ENCODE measurements at places on chromosomes 5 and 9.
A peak's percentile ranks its signal among the peaks of the same experiment; 100 is the strongest.

GRCh38 chr5:173839117-173839713 is 48.9 kb upstream of the CPEB4 start:
- DNase-seq = no peak

GRCh38 chr5:131281133-131281867 is 17.4 kb downstream of the CDC42SE2 start:
- DNase-seq = no peak

GRCh38 chr5:58893551-58893950 is 310.7 kb downstream of the RAB3C start:
- DNase-seq = no peak

GRCh38 chr9:106758911-106759310 is 104.1 kb upstream of the ZNF462 start:
- no peak for DNase-seq

- no peak for DNase-seq
Measured at GRCh38 chr9:107992271-107992670, 502.7 kb upstream of the KLF4 start.

DNA sequence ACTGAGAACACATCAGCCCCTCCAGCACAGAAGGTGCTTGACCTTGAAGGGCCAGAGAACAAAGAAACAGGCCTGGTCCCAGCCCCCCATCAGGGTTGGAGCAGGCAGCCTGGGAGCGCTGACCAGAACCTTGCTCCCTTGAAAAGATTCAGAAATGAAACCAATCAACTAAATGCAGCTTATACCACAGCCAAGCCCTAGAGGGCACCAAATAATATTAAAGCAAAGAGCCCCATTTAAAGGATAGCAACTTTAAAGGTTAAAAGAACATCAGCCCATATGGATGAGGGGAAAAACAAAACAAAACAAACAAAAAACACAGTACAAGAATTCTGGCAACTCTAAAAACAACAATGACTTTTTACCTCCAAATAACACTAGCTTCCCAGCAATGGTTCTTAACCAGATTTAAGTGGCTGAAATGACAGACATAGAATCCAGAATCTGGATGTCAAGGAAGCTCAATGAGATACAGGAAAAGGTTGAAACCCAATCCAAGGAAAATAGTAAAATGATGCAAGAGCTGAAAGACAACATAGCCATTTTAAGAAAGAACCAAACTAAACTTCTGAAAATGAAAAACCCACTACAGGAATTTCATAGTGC is 471.9 kb downstream of the MTRR start:
- no peak for DNase-seq

DNA sequence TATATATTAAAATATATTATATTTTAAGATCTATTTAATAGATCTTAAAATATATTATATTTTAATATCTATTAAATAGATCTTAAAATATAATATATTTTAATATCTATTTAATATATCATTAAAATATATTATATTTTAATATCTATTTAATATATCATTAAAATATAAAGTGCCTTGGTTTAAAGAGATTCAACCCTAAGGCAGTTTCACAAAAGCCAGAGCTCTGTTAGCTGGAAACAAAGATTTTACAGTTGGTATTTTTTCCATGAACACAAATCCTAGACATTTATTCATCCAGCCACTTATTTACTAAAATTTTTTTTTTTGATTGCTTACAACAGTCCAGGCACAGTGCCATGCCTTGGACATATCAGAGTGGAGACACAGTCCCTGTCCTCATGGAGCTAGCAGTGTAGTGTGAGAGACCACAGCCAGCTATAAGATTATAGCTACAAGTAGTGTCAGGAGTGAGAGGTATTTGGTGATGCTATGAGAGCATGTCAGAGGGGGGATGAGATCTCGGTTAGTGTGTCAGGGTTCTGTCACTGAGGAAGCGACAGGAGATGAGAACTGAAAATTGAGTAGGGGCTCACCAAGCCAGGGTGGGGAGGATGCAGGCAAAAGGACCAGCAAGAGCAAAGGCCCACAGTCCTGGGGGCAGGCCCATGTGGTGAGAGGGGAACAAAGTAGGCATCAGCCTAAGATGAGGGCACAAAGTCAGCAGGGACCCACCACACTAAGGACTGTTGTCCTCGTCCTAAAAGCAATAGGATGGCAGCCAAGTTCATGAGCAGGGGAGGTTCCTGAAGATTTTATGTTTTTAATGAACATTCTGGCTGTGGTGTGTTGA is 74.5 kb downstream of the FBXO38 start:
- no peak for DNase-seq

DNA sequence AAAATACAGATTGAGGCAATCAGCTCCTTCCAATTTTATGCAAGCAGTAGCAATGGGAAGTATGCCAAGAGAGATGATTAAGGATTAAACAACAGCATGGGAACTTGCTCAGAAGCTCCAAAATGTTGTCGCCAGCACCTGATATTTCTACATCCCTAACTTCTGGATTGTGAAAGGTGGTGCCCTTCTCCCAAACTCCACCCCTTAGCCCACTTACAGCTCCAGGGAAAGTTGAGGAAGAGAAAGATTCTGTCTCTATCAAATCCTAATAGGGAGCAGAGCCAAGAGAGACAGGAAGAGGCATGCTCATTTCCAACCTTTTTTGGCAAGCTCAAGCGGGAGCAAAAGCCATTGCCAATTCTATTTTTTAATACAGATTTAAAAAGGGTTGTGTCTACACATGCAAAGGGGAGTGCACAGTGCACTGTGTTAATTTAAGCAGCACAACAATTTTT is 92.4 kb upstream of the NR3C1 start:
- DNase-seq = no peak

GRCh38 chr5:177448244-177448950 is 1.8 kb downstream of the PRR7 start:
- DNase-seq = no peak

DNA sequence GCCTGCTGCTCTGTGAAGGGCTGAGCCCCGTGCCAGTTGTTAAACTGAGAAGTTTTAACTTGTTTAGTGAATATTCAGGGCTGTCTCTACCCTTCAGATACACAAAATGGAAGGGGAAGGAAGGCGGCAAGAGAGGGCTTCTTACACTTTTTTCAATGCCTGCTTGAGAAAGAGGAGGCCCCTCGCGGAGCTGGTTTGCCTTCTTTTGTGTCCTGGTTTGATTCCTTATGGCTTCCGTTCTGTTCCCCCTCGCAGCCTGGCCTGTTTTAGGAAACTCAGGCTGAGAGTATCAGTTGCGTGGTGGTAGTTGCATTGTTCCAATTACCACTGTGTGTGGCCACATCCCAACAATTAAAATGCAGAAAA is 1.0 kb downstream of the FAM53C start:
- DNase-seq = no peak

- no peak for DNase-seq
Measured at GRCh38 chr9:14317667-14318320, 3.9 kb upstream of the NFIB start.

GRCh38 chr5:170612256-170612678 is 108.4 kb downstream of the KCNIP1 start:
- DNase-seq = no peak

GRCh38 chr5:76532052-76532451 is 91.2 kb downstream of the F2RL2 start:
- no peak for DNase-seq

- no peak for DNase-seq
Measured at GRCh38 chr5:60444661-60445360, 255.2 kb downstream of the DEPDC1B start.

- DNase-seq = no peak
Measured at GRCh38 chr5:499233-500209, 24.7 kb downstream of the SLC9A3 start.

GRCh38 chr5:124705577-124705976 is 40.9 kb downstream of the ZNF608 start:
- no peak for DNase-seq

GRCh38 chr9:15543047-15543813 is 9.6 kb upstream of the CCDC171 start:
- DNase-seq = no peak

DNA sequence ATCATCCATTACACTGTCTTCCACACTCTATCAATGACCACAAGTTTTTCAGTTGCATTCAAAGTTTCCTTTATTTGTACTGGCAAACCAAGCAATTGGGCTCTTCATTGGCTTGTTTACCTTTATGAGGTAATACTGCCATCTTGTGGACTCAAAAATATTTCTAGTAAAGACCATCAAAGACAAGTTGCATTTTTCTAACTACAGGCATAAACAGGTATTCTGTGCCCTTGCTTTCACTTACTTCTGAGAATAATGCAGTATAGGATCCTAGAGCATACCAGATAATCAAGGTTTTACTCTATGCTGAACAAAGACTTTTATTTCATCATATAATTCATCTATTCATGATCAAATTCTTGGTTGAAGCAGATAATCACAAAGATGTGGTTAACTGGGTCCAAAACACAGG is 173.7 kb upstream of the POU5F2 start:
- DNase-seq = peak; percentile 42

DNA sequence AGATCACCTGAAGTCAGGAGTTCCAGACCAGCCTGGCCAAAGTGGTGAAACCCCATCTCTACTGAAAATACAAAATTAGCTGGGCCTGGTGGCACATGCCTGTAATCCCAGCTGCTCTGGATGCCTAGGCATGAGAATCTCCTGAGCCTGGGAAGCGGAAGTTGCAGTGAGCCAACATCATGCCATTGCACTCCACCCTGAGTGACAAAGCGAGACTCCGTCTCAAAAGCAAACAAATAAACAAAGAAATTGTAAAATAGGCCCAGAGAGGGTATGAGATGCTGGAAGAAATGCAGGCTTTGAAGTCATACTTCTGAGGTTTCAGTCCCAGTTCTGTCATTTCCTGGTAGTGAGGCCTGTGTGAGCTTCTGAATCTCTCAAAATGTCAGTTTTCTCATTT is 5.3 kb upstream of the ARHGEF37 start:
- peak; percentile 25 for DNase-seq

DNA sequence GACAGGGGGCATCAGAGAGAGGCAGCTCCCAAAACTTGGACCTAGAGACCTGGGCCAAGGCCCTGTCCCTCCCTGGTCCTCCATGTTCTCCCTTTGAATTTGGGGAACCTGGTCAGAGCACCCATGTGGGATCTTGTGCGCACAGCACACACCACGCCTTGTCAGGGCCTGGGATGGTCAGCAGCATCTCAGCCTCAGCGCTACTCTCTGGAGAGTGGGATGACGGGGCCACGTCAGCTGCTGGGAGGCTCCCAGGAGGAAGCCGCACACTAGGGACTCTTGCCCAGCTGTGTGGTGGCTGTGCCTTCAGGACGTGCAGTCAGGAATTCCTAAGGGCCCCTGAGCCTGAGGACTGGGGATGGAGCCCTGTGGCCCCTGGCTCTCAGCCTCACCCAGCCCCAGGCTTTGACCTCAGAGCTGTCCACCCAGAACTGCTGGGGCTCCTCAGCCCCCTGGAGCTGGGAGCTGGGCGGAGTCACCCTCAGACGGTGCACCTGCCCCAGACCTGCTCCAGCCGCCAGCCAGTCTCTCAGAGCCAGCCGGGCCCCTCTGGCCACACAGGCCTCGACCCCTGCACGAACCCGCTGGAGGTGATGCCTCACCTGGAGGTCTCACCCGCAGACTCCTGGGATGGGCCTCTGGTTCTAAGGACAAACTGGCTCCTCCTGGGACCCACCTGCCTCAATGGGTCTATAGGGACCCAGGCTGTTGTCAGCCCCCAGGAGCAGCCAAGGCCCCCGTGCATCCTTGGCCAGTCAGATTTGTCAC is 38.3 kb upstream of the EGFL7 start:
- DNase-seq = no peak

DNA sequence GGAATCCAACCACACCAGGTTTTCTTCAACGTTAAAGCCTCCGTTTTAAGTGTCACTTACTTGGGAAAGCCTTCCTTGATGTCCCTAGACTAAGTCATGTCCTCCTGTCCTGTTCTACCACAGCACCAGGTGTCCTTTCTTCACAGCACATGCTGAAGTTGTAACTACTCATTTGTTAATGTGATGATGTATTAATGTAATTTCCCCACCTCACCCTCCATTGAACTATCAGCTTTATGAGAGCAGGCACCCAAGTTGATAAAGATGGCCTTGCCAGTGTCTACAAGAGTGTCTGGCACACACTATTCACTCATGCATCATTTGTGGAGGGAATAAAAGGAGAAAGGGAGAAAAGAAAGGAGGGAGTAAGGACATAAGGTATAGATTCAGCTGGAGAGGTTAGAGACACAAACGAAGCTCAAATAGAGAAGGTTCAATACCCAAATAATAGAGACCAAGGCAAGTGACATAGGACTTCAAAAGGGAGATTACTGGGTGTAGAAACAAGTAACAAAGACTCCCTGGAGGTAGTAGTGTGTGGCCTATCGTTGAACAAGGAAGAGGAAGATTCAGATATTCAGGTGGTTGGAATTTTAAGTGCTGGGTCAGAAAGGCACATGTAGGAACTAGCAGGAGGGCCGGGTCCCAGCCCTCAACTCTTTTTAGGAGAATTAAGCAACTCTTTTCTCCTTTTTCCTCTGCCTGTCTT is 6.6 kb downstream of the ITK start:
- no peak for DNase-seq

- no peak for DNase-seq
Measured at GRCh38 chr9:131260751-131261452, 15.4 kb downstream of the FAM78A start.

DNA sequence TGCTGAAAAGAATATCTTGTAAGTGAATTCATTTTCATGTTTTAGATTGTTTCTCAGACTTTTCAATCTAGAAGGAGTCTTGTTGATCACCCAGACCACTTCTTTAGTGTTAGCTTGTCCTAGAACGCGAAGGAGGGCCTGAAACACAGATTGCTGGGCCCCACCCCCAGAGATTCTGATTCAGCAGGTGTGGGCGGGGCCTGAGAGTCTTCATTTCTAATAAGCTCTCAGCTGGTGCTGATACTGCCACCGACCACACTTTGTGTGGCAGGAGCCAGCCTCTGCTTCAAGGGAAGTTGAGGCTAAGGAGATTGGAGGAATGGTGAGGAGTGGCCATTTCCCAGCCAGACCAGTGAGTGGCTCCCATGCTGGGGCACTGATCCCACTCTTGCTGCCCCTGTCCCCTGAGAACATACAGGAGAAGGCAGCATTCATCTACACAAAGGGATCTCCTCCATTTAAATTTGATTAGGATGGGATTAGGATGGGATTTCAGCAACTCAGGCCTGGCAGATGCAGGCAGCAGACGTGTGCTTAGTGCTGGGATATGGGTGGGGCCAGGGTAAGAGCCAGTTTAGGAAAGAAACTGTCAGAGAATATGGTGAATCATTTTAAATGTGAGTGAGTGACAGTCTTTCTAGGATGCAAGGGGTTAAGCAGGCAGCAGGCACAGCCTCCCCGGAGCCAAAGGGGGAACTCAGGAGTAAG is 35.9 kb downstream of the ZNF618 start:
- DNase-seq = no peak

GRCh38 chr5:141431286-141431685 is 979 bp downstream of the PCDHGA12 start:
- DNase-seq = no peak

DNA sequence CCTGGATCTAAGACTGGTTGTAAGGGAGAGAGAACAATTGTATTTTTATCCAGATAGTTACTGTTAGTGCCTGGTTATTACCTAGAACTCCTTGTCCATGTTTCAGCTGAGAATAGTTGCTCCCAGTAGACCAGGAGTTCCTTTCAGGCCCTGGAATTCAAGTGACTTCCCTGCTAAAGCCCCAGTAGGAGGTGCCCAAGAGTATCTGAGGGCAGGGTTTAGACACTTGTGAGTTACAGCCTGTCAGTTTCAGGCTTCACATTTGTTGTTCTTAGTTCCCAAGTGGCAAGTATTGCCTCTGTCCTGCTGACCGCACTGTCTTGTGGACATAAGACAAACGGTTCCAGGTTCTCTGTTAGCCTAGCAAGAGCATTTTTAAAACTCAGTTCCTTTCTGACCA is 743.9 kb upstream of the SEMA6A start:
- DNase-seq = no peak

- no peak for DNase-seq
Measured at GRCh38 chr5:104266161-104266560, 703.6 kb upstream of the NUDT12 start.

- DNase-seq = no peak
Measured at GRCh38 chr5:61620699-61621182, 288.7 kb downstream of the ZSWIM6 start.

Data from naive thymus-derived CD8-positive, alpha-beta T cell (primary cell).